ENCODE measurements at places on chromosomes 11 and 22.

DNA sequence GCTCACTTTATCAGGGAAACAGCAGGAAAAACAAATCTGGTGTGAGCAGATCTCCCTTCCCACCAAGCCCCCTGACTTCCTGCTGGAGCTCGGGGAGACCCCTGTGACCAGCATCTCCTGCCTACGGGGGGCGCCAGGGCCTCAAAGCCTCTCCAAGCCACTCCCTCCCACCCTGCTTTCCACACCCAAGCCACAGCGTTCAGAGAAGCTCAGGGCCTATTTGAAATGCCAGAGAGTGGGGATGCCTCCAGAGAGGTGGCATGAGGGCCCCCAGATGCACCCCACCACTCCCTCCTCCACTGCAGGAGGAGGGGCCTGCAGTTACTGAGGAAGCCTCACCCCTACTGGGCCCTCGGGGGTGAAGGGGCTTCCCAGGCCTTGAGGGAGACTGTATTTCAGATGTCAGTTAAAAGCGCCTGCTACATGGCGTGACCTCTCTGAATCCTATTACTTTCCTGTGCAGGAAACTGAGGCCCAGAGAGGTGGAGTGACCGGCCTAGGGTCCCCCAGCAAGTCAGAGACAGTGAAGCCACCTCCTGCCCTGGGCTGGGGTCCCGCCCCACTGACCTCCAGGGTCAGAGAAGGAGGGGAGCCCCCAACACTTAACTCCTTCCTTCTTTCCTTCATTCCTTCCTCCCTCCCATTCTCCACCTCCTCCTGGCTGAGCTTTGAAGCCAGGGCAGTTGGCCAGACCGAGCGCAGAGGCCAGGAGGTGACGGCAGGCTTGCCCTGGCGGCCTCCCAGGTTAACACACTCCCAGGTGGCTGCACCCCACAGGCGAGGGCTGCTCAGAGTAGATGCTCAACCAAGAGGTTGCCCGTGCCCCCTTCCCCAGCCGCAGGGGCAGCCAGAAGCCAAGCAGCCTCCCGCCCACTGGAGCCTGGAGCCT lies 6.0 kb upstream of the CDKN1C start:
- H3K36me3 ChIP-seq = no peaks in the 10 kb centered on the region
- peak overlapping the region; percentile 65 for H3K27ac ChIP-seq
- H3K27me3 ChIP-seq = peaks cover under 1% of the 10 kb centered on the region
- H3K4me1 ChIP-seq = peaks cover 13% of the 10 kb centered on the region

DNA sequence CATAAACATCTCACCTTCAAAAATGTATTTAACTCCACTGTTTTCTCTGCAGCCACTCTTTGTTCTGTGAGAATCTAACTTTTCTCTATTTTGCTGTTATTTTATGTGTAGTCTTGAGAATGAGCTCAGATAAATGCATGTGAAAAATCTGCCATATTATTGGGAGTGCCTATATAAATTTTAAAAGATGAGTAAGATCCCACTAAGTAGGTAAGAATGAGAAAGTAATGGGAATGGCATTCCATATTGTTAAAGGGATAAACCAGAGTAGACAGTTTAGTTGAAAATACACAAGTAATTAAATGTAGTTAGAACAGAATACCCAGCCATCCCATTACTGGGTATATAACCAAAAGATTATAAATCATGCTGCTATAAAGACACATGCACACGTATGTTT lies 817.2 kb downstream of the FAM181B start:
- no peaks in the 10 kb centered on the region for H3K4me1 ChIP-seq
- H3K4me3 ChIP-seq = no peak overlapping the region

DNA sequence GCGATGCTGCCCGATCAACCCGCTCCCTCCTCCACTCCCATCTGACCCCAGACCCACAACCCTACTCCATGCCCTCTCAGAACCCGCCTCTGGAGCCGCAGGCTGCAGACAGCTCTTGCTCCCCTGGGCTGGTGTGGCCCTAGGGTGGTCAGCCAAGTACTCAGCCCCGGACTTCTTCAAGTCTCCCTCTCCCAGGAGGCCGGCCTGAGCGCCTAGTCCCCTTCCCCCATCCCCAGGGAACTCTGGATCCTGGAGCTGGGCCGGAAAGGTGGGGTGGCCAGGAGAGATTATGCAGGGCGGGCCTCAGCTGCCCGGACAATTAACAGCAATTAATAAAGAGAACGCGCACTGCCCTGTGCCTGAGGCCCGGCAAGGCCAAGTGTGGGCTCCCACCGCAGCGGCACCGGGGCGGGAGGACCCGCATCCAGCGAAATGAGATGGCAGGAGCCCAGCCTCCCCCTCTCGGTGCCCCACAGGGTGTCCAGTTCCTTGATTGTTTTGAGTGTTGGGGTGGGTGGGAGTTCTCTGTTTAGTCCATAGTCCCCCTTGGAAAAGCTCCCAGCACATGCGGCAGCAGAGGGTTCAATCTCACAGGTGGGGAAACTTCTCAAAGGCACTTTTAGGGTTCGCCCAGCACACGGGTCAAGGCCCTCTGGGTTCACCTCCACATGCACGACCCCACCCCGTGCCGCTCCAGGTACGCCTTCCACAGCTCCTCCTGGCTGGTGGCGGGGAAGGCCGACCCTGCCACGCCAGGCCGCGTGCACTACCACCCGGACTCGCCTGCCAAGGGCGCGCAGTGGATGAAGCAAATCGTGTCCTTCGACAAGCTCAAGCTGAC lies 3.1 kb downstream of the TBX1 start:
- no peaks in the 10 kb centered on the region for H3K36me3 ChIP-seq
- peaks cover 4% of the 10 kb centered on the region for H3K4me1 ChIP-seq
- DNase-seq = no peak
- H3K27ac ChIP-seq = no peak overlapping the region
- H3K4me3 ChIP-seq = no peak overlapping the region
- peaks cover 76% of the 10 kb centered on the region for H3K27me3 ChIP-seq

DNA sequence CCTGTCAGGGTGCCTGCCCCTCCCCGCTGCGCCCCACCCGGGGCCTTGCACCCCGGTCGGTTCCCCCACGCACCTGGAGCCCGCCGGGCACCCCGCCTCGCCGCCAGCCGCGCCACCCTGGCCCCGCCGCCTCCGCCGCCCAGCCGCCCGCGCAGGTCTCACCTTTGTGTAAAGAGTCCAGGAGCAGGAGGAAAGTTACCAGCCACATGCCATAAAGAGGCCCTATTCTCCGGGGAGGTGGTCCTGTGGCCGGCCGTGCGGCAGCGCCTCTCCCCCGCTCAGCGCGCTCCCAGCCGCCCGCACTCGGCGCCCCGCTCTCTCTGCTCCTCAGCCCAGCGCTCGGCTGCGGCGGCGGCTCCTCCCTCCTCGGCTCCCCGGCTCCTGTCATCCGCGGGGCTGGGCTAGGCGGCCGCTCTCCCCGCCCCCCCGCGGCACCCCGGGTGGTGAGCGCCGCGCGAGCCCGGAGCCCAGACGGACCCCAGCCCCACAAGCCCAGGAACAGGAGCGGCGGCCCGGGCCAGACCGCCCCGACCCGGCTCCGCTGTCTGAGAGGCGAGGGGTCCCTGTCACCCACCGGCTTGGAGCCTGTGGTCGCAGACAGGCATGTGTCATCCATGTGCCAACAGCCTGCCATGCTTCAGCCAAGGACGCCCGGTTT lies at the start of gene DSCAML1:
TSS of gene DSCAML1 (minus strand) at position 345 of the 658 bp plus-strand sequence. CDS start at position 208, 137 bp downstream.
- H3K4me3 ChIP-seq = peak within 1 kb of the TSS; percentile 49
- no peaks in the 10 kb centered on the region for H3K36me3 ChIP-seq
- no peak within 1 kb of the TSS for H3K27ac ChIP-seq
- peaks cover 9% of the 10 kb centered on the region for H3K27me3 ChIP-seq
- H3K4me1 ChIP-seq = peaks cover 23% of the 10 kb centered on the region
- no peak for DNase-seq

DNA sequence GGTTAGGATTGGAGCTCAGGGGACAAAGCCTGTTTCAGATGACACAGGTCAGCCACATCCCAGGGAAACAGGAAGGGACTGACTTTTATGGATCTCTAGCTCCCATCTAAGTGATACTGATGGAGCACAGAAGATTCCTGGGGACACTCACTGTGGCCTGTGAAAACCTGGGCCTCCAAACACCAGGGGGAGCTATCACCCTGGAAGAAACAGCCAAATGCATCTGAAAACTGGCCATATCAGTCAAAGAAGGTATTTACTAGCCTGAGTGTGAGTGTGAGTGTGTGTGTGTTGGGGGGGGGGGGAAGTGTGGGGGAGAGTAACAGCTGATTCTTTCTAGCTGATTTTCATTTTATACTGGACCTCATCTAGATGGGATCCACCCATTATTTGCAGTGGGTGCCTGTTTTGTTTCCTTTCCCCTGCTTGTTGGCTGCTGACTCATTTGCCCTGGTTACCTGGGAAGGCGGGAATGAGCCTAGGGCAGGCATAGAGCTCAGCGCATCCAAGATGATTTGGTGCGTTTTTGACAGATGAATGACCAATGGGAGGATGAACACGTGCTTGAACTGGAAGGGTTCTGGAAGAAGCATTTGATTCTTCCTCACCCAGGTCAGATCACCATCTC lies 284.0 kb downstream of the KIRREL3 start:
- H3K27me3 ChIP-seq = no peaks in the 10 kb centered on the region
- H3K27ac ChIP-seq = no peak overlapping the region
- no peak overlapping the region for H3K4me3 ChIP-seq
- no peaks in the 10 kb centered on the region for H3K4me1 ChIP-seq

DNA sequence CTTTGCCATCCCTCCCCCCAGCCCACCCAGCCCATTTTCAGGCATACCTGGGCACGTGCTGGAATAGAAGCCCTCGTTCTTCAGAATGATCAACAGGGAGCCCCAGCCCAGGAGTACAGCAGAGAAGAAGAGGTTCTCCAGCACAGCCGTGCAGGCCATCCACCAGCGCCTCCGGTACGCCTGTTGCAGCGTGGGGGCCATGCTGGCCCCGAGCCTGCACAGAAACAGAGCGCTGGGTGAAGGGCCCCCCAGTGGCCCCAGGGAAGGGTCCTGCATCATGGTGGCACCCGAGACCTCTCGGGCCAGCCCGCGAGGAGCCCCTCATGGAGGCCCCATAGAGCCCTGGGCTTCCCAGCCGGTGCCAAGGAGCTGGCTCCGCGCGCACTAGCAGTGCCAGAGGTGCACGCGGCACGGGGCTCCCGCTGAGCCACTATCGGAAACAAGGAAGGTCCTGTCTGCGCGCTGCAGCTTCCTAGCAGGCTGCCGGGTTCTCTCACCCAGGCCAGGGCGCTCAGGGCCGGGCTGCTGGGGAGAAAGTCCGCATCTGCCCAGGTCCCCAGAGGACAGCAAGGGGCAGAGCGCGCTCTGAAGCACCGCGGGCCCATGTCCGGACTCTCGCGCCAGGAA lies 1.5 kb downstream of the SLC43A1 start:
- H3K4me3 ChIP-seq = peak overlapping the region; percentile 94
- H3K4me1 ChIP-seq = peaks cover 3% of the 10 kb centered on the region
- H3K36me3 ChIP-seq = no peaks in the 10 kb centered on the region
- no peaks in the 10 kb centered on the region for H3K27me3 ChIP-seq
- DNase-seq = peak; percentile 39
- H3K27ac ChIP-seq = peak overlapping the region; percentile 56

DNA sequence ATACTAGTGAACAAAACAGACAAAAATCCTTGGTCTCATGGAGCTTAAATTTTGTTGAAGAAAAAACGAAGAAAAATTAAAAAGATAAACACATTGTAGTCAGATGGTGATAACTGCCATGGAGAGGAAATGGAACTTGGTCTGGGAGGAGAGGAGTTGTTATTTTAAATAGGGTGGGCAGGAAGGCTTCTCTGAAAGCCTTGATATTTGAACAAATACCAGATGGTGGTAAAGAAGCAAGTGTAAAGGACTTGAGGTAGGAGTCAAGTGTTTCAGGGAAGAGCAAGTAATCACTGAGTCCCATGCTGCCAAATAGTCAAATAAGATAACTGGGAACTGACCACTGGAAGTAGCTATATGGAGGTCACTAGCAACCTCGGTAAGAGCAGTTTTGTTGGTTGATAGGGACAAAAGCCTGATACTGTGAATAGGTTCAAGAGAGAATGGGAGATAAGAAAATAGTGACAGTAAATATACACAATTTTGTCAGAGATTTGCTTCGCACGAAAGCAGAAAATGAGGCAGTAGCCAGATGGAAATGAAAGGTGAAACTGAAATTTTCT lies 55.1 kb downstream of the SESN3 start:
- no peak overlapping the region for H3K4me3 ChIP-seq
- no peak overlapping the region for H3K27ac ChIP-seq
- no peak for DNase-seq
- H3K4me1 ChIP-seq = no peaks in the 10 kb centered on the region
- no peaks in the 10 kb centered on the region for H3K36me3 ChIP-seq

GRCh38 chr11:528815-529727 lies 6.3 kb downstream of the HRAS start:
- H3K4me3 ChIP-seq = no peak overlapping the region
- no peaks in the 10 kb centered on the region for H3K27me3 ChIP-seq
- H3K27ac ChIP-seq = no peak overlapping the region
- H3K36me3 ChIP-seq = peaks cover 7% of the 10 kb centered on the region
- DNase-seq = no peak

GRCh38 chr11:76610871-76611475 lies 59.6 kb downstream of the LRRC32 start:
- H3K4me1 ChIP-seq = no peaks in the 10 kb centered on the region
- no peaks in the 10 kb centered on the region for H3K36me3 ChIP-seq
- no peak overlapping the region for H3K27ac ChIP-seq
- DNase-seq = no peak
- H3K4me3 ChIP-seq = no peak overlapping the region

DNA sequence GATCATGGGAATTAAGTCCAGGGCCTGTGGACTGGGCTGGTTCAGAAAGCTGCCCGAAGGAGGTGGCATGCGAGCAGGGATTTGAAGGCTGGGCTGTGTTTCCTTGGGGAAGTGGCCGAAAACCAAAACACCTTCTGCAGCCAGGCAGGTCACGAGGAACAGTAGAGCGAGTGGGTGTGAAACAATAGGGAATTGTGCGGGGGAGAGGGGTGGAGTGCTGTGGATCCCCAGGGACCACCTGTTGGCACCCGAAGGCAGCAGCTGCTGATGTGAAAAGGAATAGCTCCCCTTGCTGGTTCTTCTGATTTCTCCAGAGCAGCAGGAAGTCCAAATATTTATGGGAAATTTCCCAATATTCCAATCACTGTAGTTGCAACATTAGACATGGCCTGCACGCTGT lies 24.6 kb downstream of the TP53I11 start:
- no peak for DNase-seq
- peaks cover 3% of the 10 kb centered on the region for H3K4me1 ChIP-seq
- H3K27ac ChIP-seq = no peak overlapping the region
- H3K27me3 ChIP-seq = no peaks in the 10 kb centered on the region
- peaks cover 3% of the 10 kb centered on the region for H3K36me3 ChIP-seq

DNA sequence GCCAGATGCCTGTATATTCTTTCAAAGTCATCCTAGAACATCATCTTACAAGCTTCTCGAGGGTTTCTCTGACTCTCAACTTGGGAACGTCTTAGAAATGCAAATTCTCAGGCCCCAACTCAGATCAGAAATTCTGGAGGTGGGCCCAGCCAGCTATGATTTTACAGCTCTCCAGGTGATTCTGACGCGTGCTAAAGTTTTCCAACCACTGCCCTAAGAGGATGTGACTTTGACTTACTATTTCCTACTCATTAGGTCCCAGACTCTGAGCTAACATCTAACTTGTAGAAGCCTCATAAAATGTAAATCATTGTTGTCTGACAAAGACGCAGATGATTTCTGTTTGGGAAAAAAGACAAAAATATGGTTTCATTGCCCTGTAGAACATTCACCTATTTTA lies 61.1 kb downstream of the IRAG1 start:
- no peak overlapping the region for H3K27ac ChIP-seq
- H3K36me3 ChIP-seq = no peaks in the 10 kb centered on the region
- H3K27me3 ChIP-seq = no peaks in the 10 kb centered on the region
- no peak for DNase-seq
